RPMI8226 (cell line): ENCODE measurements at places on chromosomes 2 and 18.

DNA sequence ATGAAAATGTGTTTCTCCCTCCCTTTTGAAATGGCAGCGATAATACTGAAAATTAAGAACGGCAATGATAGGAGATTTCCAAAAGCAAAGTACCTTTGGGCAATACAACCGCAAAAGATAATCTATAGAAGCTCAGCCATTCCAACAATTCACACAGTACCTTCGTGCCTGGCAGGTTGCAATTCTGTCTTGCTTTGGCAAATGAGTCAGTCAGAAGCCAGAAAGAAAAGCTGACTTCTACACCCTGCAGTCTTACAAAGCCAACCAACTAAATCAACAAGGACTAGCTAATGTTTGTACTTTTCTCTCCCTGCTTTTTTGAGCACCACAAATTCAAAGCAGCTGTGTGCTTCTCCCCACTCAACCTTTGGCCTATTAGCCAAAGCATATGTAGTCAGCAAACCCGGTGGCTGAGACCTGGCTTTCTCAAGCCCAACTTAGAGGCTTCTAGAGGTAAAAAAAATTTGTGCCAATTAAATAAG is 25.7 kb upstream of the ID2 start:
- no peak for DNase-seq

DNA sequence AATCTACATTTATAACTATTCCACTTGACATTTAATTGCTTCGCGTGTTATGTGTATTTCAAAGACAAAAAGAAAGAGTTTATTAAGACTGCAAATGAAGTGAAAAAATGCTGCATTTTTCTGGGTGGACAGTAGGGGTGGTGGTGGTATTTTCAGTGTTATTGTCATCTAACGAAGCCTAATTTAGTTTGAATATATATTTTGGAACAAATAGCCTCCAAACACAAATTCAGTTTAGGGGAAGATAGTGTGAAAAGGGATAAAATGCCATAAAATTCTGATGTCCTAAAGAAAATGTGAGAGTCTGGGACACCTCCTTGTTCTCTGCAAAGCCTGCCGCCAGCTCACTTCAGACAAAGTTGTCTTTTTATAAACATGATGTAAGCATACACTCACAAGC is 425.1 kb downstream of the NRXN1 start:
- DNase-seq = no peak

DNA sequence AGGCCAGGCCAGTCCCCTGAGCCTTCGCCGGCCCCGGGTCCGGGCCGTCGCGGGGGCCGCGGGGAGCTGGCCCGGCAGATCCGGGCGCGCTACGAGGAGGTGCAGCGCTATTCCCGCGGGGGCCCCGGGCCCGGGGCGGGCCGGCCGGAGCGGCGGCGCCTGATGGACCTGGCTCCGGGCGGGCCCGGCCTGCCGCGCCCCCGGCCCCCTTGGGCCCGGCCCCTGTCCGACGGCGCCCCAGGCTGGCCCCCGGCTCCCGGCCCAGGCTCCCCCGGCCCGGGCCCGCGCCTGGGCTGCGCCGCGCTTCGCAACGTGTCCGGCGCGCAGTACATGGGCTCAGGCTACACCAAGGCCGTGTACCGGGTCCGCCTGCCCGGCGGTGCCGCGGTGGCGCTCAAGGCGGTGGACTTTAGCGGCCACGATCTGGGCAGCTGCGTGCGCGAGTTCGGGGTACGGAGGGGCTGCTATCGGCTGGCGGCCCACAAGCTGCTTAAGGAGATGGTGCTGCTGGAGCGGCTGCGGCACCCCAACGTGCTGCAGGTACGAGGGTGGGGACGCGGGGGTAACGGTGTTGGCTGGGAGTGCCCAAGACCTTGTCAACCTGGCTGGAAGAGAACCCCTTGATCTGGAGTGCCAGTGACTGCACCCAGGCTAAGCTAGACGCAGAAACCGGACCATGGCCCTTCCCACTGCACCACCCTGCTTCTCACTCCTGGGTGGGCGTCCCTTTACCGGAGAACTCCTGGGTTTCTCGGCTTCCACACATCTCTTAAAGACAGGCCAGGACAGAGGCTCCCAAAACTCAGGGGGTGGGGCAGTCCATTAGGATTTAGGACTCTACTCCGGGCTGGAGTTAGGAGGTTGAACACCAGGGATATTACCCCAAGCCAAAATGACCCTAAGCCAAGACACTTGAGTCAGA is 739 bp downstream of the PKDCC start:
- DNase-seq = no peak

- peak; percentile 74 for DNase-seq
These were observed 31.6 kb upstream of the PPP1R1C start for GRCh38 chr2:181953881-181954537.

- DNase-seq = no peak
These were observed 7.7 kb downstream of the SLC1A4 start for GRCh38 chr2:64996871-64997307.

- DNase-seq = no peak
These were observed 36.4 kb downstream of the DDX1 start for GRCh38 chr2:15627817-15628684.

GRCh38 chr2:112730791-112731190 is 10.0 kb downstream of the NT5DC4 start:
- DNase-seq = no peak

- no peak for DNase-seq
These were observed 23.5 kb downstream of the CD302 start for GRCh38 chr2:159774370-159774990.

DNA sequence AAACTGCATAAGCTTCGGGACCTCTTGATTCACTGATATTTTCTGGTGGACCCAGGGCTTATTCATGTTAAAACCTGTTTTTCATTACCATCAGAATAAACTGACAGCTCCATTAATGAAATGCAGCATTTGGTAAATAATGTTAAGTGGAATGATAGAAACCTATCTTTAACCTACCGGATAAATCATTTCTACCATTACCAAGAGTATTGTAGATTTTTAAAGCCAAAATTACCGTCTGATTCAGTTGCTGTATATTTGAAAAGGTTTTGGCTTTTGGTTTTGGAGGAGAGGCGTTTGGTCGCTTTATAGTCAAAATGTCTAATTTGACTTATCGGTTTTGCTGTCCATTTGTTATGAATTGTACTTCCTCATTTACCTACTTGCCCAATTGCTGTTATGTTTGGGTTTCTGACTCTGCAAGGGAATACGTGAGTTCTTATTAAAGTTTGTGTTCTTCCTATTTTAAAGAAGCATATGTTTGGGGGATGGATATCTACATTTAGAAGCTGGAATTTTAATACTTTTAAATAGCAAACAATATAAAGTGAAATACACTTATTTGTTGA is 1.0 kb upstream of the CUL3 start:
- peak; percentile 18 for DNase-seq

DNA sequence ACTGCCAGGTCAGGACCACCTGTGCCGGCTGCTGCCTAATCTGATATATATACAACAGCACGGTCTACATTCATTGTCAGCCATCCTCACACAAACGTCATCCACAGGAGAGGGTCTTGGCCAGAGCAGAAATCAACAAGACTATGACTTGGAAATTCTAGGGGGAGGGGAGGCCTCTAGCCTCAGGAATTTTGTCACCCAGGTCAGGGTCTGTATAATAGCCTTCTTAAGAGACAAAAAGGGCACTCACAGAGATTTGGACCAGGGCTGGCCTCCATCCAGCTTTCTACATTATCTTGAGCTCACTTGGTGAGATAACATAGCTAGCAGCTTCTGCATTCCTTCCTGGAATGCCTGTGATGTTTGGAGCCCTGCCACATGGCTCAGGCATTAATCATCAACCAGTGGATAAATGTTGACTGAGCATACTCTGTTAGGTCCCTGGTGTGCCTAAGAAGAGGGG is 50.4 kb upstream of the CTIF start:
- DNase-seq = no peak

DNA sequence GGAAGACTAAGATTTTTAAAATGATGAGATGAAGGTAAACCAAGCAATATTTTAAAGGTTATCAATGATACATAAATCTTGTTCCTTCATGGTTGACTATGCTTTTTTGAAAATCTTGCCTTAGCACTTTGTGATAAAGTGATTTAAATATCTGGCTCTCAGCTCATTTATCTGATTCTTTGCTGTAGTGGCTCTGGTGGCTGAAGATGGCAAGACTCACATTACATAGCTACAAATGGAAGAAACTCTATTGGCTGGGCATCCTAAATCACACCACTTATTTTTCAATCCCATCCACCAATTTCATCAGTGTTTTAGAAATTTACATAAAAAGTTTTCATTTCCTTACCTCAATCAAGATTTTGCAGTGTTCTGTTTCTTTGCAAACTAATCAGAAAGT is 16.6 kb upstream of the APCDD1 start:
- DNase-seq = no peak

- DNase-seq = no peak
These were observed 3.7 kb downstream of the EEF1B2 start for GRCh38 chr2:206163251-206163880.

GRCh38 chr2:88933091-88933490 is 241.6 kb downstream of the RPIA start:
- DNase-seq = no peak

DNA sequence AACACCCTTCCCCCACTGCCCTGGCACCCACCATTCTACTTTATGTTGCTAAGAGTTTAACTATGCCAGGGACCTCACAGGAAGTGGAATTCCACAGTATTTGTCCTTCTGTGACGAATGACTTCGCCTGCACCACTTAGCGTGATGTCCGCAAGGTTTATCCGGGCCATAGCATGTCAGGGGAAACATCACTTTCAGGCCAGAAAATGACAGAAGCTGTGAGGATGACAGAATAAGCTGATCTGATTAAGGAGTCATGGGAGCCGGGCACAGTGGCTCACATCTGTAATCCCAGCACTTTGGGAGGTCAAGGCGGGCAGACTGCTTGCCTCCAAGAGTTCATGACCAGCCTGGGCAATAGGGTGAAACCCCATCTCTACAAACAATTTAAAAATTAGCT is 248.8 kb downstream of the EIPR1 start:
- DNase-seq = no peak

DNA sequence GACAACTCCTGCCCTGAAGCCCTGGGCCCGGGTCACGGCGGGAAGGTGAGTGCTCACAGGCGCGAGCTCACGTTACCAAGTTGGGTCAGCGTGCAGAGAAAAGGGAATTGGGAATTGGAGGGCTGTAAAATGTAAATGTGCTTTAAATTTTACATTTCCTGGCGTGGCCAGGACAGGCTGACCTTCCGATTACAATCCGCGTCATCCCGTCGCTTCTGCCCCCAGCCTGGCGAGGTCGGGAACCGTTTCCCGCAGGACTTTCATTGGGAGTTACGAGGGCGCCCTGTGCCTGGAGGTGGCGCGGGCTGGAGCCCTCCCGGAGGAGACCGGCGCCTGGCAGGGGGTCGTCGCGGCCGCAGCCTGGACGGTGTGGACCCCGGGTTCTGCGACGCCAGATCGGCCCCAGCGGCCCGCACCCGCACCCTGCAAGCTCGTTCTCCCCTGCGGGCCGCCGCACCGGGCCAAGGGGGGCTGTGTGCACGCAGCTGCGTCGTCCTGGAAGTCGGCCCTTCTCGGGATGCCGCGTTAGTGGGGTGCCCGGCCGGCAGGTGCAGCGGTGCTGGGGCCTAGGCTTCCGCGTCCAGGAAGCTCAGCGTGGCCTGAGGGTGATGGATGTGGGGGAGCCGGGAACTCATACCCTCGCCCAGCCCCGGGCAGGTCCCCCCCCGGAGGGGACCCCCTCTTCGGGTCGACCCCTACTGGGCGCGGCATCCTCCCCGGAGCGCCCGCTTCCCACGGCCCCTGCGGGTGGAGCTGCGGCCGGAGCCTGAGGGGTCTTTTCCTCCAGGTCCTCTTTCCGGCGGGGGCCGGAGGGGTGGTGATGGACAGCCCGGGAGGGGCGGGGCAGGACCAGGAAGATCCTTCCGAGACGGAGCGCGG is 63.9 kb downstream of the LRRFIP1 start:
- peak; percentile 32 for DNase-seq

DNA sequence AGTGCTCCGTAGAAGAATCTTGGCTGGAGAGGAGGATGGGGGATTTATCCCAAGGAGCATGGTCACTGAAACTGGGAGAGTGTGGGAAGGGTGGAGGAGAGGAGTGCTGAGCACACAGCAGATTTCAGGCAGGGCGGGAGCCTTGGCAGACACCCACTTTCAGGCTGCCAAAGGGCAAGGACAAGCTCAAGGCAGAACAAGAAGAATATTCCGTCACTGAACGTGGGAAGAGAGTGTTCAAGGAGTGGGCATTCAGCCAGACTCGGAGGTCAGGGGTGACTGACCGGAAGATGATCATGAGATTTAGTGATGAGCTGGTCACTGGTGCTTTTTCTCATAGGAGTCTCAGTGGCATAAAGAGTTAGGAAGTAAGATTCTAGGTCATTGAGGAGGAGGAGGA is 136.2 kb upstream of the RASGRP3 start:
- DNase-seq = no peak

DNA sequence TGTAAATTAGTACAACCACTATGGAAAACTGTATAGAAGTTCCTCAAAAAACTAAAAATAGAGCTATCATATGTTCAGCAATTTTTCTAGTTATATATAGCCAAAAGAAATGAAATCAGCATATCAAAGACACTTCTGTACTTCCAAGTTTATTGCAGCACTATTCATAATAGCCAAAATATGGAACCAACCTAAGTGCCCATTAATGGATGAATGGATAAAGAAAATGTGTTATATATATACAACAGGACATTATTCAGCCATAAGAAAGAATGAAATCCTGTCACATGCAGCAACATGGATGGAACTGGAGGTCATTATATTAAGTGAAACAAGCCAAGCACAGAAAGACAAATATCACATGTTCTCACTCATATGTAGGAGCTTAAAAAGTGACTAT is 112.6 kb downstream of the MDH1 start:
- no peak for DNase-seq

DNA sequence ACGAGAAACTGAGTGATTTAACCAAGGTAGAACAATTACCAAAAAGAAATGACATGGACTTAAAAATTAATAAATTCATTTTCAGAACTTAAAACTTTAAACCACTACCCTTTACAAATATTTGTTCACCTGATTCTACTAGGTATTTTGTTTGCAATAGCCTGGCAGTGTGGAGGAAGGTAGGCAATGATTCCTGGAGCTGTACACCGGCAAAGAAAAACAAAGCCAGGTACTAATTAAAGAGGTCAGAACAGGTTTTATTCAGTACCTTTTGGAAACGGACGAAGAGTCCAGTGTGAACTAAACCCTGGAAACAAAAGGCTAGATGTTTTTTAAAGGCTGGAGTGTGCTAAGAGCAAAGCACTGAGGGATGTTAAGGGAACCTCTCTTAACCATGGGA is 561.3 kb upstream of the FSHR start:
- DNase-seq = no peak

- no peak for DNase-seq
These were observed 119.2 kb downstream of the MYO5B start for GRCh38 chr18:50075772-50076171.

- DNase-seq = no peak
These were observed 62.0 kb downstream of the MBD2 start for GRCh38 chr18:54162431-54162830.

- no peak for DNase-seq
These were observed 85.2 kb upstream of the ITGA4 start for GRCh38 chr2:181371782-181372645.
